NCI-H146 (cell line): ENCODE measurements at places on chromosomes 16 and 17.

DNA sequence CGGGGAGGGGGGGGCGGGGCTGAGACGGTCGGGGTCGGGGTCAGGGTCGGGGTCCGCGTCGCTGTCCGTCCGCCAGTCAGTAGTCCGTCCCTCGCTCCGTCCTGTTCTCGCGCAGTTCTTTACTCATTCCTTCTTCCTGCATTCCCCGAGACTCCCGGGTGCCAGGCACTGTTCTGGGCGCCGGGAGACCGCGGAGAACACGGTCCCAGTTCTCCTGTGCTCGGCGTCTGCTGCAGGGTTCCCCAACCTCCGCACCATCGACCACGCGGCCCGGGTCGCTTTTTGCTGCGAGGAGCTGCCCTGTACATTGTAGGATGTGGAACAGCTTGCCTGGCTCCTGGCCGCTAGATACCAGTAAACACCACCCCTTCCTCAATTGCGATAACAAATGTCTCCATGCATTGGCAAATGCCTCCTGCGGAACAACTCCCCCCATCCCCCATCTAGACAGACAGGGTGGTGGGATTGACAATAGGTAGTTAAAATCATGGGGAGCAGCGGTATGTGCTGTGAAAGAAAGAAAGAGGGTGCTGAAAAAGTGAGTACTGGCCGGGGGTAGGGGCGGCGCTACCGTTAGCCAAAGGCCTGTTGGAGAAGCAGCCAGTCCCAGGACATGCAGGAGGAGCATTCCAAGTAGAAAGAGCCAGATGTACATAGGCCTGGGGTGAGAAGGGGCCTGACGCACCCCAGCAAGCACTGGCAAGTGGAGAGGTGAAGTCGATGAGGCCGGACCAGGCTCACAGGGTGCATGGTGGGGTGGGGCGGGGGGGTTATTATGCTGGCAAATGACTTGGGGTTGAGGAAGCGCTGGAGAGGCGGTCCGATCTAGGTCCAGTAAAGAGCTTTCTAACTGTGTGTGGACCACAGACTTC lies 631 bp downstream of the TRAF7 start:
- no peak for DNase-seq

DNA sequence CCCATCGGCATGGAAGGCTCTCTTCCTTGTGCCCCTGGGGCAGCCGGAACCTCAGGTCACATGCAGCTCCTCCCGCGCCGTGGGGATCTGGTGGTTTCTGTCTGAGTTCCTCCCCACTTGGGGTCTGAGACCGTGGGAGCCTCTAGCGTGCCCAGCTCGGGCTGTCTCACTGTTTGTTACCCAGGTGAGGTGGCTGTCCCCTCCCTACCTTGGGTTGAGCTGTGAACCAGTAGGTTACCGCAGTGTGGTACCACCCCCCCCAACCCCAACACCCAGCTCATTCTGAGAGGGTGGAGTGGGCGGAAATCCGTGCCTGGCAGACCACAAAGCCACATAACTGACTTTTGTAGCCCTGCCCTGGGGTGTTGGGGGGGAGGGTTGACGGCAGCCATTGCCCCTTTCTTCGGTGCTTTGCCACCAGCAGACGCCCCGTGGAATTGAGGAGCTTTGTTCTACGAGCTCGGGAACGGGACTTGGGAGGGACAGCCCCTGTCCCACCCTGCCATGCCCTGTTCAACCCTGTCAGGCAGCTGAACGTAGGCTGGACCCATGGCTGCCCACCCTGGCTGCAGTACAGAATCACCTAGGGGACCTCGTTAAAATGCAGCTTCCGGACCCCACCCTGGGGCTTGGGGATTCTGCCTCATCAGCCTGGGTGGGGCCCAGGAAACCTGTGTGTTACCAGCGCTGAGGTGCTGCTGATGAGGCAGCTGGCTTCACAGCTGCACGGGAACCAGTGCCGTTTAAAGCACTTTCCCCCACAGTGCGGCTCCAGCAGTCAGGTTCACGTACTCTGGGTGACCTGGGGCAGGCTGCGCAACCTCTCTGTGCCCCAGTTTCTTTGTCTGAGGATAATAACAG lies 18.5 kb downstream of the RAP1GAP2 start:
- no peak for DNase-seq

DNA sequence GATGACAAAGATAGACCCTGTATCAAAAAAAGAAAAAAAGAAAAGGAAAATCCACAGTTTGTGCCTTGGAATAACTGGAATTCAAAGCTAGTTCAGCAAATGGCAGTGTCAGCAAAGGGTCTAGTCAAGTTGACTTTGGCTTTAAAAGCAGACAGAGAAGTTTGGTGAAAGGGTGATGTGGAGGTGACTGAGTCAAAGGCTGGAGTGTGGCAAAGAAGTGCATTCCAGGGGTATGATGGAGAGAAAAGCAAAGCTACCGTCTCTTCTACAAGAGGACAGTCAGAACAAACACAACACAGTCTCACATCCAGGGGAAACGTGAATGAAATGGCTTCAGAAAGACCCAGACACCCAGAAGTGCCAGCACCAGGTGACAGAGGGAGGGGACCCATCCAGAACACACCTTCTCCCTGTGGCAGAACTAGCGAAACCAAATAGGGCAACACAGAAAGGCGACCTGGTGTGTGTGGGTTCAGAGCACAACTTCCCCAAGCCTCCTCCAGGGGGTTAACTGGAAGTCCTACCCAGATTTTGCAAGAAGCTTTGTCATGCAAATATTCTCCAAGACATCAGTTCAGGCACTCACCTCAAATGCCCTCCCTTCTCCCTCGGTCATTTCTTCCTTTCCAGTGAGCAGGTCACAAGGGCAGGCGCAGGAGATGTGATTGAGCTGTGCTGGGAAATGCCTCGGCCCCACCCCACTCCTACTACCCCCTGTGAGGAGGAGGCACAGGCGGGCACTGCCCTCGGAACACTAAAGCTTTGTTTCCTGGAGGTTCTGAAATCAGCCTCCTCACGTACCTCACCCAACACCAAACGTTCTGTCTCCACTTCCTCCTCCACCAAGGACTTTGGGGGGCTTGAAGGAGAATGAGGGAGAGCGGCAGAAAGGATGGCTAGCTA lies 481.9 kb downstream of the SOX9 start:
- DNase-seq = no peak

DNA sequence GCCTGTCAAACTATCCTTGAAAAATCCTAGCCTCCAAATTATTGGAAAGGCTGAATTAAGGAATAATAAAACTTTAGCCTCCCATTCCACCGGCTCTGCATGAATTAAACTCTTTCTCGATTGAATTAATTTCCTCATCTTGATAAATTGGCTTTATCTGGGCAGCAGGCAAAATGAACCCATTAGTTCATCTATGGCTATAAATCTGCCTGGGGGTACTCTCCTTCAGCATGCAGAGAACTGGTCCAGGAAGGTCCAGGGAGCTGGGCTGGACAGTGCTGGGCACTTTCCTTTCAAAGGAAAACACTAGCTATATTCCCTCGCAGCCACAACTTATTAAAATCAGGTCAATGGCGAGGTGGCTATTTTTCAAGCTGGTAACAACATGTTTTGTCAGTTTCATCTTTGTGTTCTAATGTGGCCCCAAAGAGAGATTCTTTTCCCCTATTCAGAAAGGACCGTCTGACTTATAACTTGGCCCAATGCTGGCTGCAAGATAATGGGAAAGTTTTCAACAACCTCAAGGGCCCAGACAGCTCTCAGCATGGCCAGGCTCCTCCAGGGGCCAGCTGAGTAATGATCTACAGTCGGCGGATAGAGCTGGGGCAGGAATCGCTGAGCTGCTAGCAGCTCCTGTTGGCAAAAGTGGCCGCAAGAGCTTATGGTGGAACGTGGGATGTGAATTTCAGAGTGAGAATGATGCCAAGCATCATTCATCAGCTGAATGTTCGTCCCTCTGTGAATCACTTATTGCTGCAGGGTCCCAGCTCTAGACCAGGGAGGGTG lies 326.9 kb downstream of the SLC39A11 start:
- no peak for DNase-seq

DNA sequence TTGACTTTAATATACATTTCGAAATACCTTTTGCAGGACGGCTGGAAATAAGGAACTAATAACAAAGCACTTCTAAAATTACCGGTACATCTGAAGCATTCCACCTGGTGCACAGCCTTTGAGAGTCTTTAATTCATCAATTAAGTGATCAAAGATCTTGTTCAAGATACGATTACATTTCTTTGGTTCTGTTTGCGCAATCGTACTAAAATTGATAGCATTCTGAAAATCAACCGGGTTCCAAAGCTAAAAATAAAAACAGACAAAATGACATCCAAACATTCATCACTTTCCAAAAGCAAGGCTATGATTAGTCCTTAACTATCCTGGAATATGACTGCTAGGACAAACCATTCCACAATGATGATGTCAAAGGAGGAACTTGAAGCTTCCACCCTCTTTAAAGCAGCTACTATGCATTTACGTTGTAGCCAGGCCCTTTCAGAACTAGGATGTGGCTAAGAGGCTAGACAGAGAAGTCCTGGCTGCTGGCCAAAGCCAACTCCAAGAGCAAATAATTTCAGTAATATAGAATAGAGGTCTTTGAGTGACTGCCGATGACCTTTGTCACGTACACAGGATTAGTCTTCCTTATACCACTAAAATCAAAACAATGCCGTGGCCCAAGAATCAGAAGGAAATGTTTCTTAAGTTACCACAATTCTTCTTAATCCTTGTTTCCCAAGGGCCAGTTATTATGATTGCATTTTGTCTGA lies 299.8 kb upstream of the PSMD7 start:
- no peak for DNase-seq

- DNase-seq = no peak
Measured at GRCh38 chr17:51362811-51363585, 102.7 kb downstream of the UTP18 start.

- DNase-seq = no peak
Measured at GRCh38 chr17:75646638-75646992, 13.4 kb downstream of the SMIM5 start.

DNA sequence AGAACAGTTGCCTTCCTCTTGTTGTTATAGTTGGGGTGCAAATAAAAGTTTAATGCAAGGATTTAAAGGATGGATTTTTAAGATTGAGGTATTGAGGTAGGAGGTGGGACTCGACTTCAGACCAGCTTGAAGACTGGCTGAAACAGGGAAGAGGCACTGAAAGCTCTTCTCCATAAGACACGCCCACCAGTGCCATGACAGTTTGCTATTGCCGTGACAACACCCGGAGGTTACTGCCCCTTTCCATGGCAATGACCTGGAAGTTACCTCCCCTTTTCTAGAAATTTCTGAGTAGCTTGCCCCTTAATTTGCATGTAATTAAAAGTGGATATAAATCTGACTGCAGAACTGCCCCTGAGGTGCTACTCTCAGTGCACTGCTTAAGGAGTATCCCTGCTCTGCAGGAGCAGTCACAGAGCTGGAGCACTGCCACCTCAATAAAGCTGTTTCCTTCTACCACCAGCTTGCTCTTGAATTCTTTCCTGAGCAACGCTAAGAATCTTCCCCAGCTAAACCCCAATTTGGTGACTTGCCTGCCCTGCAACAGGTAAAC lies 122.6 kb downstream of the SHISA6 start:
- no peak for DNase-seq

GRCh38 chr17:77842528-77843147 lies 115.9 kb upstream of the TNRC6C start:
- no peak for DNase-seq

- DNase-seq = no peak
Measured at GRCh38 chr16:29663807-29664090, 702 bp downstream of the SPN start.

GRCh38 chr16:87192452-87193073 lies 124.6 kb downstream of the C16orf95 start:
- no peak for DNase-seq

DNA sequence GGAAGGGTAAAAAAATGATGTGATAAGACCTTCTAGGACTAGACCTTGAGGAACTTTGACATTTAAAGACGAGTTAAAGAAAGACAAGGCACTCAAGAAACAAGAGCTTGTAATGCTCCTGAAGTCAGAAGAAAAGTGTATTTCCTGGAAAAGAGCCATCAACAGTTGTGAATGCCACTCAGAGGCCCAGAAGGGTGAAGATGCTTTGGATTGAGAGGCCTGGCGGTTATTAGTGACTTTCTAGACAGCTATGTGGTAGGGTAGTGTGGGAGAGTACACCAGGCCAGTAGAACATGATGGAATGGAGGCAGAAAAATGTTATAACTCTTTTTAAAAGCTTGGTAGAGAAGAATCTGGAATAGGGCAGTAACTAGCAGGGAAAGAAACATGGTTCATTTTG lies 34.1 kb upstream of the ANKFN1 start:
- DNase-seq = no peak

- DNase-seq = no peak
Measured at GRCh38 chr17:48540213-48540612, 4.7 kb downstream of the HOXB2 start.

DNA sequence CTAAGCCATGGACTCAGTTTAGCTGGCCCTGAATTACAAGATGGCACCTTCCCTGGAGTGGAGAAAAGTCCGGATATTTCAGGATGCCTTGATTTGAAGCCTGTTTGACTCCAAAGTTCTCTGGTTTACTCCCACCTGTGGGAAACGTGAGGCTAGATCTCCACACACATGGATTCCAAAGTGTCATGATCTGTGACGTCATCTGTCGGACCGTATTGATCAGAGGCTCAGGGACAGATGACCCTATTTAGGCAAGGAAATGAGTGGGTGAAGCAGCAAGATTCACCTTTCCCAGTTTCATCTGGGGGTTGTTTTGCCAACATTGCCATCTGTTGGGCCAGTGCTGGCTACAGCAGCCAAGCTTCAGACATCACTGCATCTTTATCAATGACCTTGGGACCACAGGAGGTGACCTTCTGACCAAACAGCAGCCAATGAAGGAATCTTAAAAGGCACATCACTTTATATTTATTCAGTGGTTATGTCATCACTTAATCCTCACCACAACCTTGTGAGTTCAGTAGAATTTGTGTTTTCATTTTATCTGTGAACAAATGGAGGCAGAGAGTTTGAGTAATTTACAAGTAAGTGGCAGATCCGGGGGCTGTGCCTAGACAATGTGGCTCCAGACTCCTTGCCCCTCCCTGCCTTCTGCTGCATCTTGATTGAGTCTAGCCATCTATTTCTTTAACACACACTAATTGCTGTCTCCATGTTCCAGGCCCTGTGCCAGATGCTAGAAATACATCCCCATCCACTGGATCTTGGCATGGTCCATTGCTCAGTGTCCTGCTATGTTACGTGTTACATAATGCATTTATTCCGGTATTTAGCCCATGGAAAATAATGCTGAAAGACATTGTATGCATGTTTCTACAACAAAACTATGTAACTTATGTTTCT lies 1.5 kb upstream of the CDH13 start:
- no peak for DNase-seq

DNA sequence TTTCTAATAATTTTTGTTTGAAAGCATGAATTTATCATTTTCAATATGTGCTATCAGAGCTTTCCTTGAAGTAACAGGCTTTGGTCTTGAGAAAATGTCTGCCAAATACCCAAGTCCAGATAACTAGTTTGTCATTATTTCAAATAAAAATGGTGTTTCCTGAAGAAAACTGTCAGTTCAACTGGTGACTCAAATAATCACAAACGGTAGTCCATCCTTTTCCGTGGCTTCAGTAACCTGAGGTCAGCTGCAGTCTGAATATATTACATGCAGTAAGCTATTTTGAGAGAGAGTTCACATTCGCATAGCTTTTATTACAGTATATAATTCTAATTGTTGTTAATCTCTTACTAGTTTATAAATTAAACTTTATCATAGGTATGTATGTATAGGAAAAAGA lies 9.3 kb downstream of the SAP30BP start:
- DNase-seq = no peak

- DNase-seq = no peak
Measured at GRCh38 chr17:67785504-67785903, 39.8 kb upstream of the BPTF start.
